Activated CD4-positive, alpha-beta memory T cell treated with anti-CD3 and anti-CD28 coated beads for 36 hours (primary cell): ENCODE measurements at places on chromosomes 2 and 18. TPM values are rescaled to one million over a fixed set of nuclear protein-coding genes. Genes with fewer than 3 reads are reported as not detected.

The SERPINB13 gene
- total RNA-seq, result not detected

The TMEM200C gene
- not detected for total RNA-seq

DNA sequence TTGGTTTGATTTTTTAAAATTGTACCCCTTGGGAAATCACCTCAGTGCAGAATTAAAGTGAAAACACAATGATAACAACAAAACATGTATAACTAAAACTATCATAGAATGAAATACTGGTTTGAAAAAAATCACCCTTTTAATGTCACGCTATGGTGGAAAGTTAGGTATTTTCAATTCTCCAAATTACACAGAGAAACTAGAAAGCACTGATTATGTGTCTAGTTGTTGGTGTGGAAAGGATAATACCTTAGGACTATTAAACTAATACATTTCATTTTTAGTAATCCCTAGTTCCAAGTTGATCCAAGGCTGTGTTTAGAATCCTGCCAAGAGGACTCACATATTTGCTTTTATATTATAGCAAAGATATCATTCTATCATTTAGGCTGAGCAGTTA lies 71.2 kb downstream of the NUP35 start:
- no peaks in the 10 kb centered on the region for H3K27me3 ChIP-seq
- no peak for DNase-seq
- no peak overlapping the region for H3K27ac ChIP-seq
- H3K36me3 ChIP-seq, result peaks cover 52% of the 10 kb centered on the region

- no peak overlapping the region for H3K27ac ChIP-seq
- peaks cover 42% of the 10 kb centered on the region for H3K36me3 ChIP-seq
- H3K4me1 ChIP-seq, result peaks cover 32% of the 10 kb centered on the region
- DNase-seq, result no peak
Observed at GRCh38 chr2:74526649-74527230, 709 bp upstream of the DQX1 start.

The LONRF2 gene
- not detected for total RNA-seq

- no peak for DNase-seq
- no peaks in the 10 kb centered on the region for H3K36me3 ChIP-seq
- no peak overlapping the region for H3K4me3 ChIP-seq
- no peak overlapping the region for H3K27ac ChIP-seq
Observed at GRCh38 chr2:149781263-149781808, 193.8 kb upstream of the MMADHC start.

- DNase-seq, result no peak
- H3K4me1 ChIP-seq, result peaks cover 66% of the 10 kb centered on the region
- H3K27ac ChIP-seq, result peak overlapping the region; percentile 96
- no peaks in the 10 kb centered on the region for H3K27me3 ChIP-seq
- H3K36me3 ChIP-seq, result peaks cover 10% of the 10 kb centered on the region
Observed at GRCh38 chr2:233250985-233251305, 528 bp upstream of the ATG16L1 start.

- H3K36me3 ChIP-seq, result no peaks in the 10 kb centered on the region
- DNase-seq, result no peak
- peaks cover 6% of the 10 kb centered on the region for H3K4me1 ChIP-seq
- H3K27me3 ChIP-seq, result no peaks in the 10 kb centered on the region
Observed at GRCh38 chr2:178913049-178913441, 105.8 kb upstream of the TTN start.

The SERPINB4 gene
- total RNA-seq, result not detected

The FN1 gene
- total RNA-seq, result 0.50 TPM

DNA sequence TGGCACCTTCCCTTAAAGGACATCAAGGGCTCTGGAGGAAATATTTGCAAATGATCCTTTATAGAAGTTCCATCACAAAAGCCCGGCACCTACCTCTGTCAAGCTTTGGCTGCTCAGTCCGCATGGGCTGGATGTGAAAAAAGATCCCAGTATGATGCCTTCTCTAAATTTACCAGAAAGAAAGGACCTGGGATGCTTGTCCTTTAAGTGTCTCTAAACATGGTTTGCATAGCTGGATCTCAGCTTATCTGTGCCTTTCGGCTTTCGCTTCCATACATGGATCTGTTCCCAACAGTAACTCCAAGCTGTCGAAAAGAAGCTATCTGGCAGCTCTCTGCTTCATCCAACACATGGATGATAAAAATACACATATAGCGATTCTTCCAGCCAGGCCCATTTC lies 60.4 kb upstream of the SLC8A1 start:
- no peaks in the 10 kb centered on the region for H3K36me3 ChIP-seq
- no peak overlapping the region for H3K27ac ChIP-seq
- H3K27me3 ChIP-seq, result no peaks in the 10 kb centered on the region

The CYP26B1 gene
- total RNA-seq, result not detected

- no peak for DNase-seq
- no peak overlapping the region for H3K4me3 ChIP-seq
- H3K27ac ChIP-seq, result no peak overlapping the region
- H3K4me1 ChIP-seq, result no peaks in the 10 kb centered on the region
- no peaks in the 10 kb centered on the region for H3K36me3 ChIP-seq
Observed at GRCh38 chr2:194686569-194686968, 970.5 kb upstream of the SLC39A10 start.

The DYNAP gene
- total RNA-seq, result not detected

DNA sequence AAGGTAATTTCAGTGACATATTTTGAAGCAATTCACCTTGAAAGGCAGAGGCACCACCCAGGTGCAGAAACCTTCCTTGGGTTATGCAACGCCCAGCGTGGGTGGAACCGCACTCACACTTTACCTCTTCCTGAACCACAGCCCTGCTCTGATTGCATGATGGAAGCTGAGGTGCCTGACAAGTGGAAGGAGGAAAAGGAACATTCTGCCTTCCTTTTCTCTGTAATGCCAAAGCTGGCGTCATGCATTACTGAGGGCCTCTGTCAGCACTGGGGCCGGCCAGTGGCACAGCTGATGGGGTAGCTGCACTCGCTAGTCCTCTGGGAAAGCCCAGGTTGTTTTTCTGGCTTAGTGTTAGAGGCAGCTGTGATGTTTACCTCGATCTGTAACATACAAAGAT lies 266.5 kb downstream of the NEDD4L start:
- DNase-seq, result peak; percentile 64
- H3K4me1 ChIP-seq, result peaks cover 33% of the 10 kb centered on the region
- no peak overlapping the region for H3K4me3 ChIP-seq
- no peak overlapping the region for H3K27ac ChIP-seq
- H3K36me3 ChIP-seq, result peaks cover 3% of the 10 kb centered on the region

The MDH1B gene
- total RNA-seq, result 0.87 TPM

The ZSWIM2 gene
- not detected for total RNA-seq

DNA sequence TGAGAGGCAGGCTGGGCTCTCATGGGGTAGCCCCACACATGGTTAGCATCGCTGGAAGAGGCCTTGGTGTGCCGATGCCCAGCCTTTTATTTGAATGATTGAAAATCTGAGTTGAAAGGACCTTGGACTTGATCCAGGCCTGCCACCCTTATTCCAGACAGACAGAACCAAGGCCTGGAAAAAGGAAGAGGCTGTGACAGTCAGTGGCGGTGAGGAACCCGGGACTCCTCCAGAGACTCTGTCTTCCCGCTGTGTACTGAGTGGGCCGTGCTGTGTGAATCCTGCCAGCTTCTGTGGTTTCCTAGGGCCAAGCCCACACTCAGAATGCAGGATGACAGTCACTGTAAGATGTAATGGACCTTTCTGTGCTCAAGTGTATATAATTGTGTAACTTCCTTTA lies 218.5 kb downstream of the LDLRAD4 start:
- peaks cover 58% of the 10 kb centered on the region for H3K4me1 ChIP-seq
- H3K27ac ChIP-seq, result peak overlapping the region; percentile 87
- H3K27me3 ChIP-seq, result no peaks in the 10 kb centered on the region
- H3K36me3 ChIP-seq, result no peaks in the 10 kb centered on the region

The DTNA gene
- not detected for total RNA-seq

DNA sequence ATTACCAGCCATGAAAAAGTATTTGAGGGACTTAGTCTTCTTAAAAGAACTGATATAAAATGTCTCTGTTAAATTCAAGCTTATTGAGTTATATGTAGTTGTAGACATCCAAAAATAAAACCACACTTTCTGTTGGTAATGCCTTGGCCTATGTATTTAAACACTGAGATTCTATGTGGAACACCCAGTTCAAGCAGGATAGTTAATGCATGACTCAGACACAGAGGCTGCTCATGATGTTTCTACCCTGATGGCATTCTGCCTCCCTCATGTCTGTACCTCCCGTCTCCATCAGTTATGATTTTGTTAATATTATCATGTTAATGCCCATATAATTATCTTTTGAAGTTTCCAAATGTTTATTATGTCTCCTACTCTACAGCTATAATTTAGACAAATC lies 164.5 kb downstream of the XIRP2 start:
- no peak for DNase-seq
- H3K27me3 ChIP-seq, result no peaks in the 10 kb centered on the region
- H3K4me3 ChIP-seq, result no peak overlapping the region
- no peak overlapping the region for H3K27ac ChIP-seq
- H3K36me3 ChIP-seq, result no peaks in the 10 kb centered on the region
- no peaks in the 10 kb centered on the region for H3K4me1 ChIP-seq

DNA sequence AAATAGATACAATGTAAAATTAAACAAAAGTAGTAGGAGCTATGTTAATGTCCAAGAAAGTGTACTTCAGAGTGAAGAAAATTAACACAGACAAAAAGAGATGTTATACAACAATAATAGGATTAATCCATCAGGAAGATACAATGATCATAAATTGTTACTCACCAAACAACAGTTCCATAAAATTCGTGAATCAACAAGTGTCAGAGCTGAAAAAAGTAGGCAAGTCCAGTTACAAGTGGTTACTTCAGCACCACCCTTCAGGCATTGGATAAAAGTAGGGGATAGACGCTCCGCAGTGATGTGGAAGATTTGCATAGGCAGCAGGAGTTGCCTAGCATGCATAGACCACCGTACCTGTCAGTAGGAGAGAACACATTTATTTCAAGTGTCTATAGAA lies 77.8 kb downstream of the ATP9B start:
- DNase-seq, result no peak
- H3K36me3 ChIP-seq, result peaks cover 18% of the 10 kb centered on the region
- no peaks in the 10 kb centered on the region for H3K4me1 ChIP-seq
- H3K27me3 ChIP-seq, result no peaks in the 10 kb centered on the region

DNA sequence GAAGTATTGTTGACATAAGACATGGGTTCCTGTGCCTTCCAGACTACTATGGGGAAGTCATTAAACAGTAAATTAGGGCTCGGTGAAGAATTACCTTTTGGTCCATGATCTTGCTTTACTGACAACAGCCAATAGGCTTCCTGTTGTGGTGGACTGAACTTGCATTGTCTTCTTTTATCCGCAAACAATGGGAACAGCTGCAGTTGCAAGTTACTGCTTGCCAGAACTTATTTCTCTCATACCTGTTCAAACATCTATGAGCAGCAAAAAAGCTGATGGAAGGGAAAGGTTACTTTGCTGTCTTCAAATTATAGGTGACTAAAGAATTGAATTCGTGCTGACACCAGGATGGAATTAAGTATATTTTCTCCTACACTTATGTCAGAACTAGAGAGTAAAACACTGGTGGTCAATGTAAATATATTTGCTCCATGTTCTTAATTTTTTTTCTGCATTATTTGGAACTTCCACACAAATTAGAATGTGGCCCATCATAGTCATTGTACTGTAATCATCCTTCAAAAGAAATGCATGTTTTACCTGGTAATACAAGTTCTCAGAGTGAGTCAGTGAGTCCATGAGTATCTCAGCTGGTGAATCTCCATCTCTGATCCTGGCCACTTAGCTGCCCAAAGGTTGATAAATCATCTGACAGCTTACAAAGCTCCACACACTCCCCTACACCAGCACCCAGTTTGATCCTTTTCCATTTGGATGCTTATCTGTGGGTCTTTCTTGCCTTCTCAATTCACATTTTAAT lies 37.3 kb upstream of the RNF152 start:
- no peak overlapping the region for H3K4me3 ChIP-seq
- peaks cover 5% of the 10 kb centered on the region for H3K36me3 ChIP-seq
- peaks cover 24% of the 10 kb centered on the region for H3K4me1 ChIP-seq
- no peak overlapping the region for H3K27ac ChIP-seq
- DNase-seq, result no peak

GRCh38 chr2:65919550-65920188 lies 487.3 kb upstream of the SPRED2 start:
- H3K36me3 ChIP-seq, result no peaks in the 10 kb centered on the region
- H3K4me1 ChIP-seq, result no peaks in the 10 kb centered on the region
- H3K4me3 ChIP-seq, result no peak overlapping the region
- H3K27ac ChIP-seq, result no peak overlapping the region
- H3K27me3 ChIP-seq, result no peaks in the 10 kb centered on the region
